ENCODE measurements at places on chromosomes 16 and 17.

DNA sequence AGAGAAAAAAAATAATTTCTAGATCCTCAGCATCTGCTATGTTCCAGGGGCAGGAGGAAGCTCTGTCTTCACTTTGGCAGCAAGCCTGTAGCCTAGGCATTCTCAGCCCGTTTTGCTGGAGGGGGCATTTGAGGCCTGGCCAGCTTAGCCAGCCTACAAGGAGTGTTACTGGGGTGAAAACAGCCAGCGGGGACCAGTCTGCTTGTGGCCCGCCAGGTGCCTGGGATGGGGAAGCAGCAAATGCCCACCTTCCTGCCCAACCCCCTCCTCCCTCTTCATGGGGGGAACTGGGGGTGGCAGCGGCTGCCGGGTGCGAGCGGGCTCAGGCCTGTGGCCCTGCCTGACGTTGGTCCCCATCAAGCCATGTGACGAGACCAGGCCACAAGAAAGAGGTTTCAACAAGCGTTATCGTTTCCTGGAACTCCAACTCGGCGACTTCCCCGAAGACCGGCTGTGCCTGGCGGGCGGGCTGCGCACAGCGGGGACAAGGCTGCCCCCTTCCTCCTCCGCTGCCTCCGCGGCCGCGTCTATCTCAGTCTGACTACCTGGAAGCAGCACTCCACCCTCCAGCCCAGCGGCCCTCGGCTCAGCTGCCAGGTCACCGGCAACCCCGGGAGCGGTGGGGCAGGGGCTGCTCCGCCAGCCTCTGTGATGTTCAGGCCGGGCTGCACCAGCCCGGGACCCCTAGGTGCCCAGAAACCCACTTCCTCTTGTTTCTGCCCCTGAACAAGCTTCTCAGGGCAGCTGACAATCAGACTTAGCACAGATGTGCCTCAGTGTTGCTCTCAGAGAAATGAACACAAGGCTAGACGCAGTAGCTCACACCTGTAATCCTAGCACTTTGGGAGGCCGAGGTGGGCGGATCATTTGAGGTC, 22.9 kb downstream of the SOCS1 start:
- no peak for DNase-seq

GRCh38 chr16:53865494-53865863, 161.5 kb downstream of the FTO start:
- no peak for DNase-seq

DNA sequence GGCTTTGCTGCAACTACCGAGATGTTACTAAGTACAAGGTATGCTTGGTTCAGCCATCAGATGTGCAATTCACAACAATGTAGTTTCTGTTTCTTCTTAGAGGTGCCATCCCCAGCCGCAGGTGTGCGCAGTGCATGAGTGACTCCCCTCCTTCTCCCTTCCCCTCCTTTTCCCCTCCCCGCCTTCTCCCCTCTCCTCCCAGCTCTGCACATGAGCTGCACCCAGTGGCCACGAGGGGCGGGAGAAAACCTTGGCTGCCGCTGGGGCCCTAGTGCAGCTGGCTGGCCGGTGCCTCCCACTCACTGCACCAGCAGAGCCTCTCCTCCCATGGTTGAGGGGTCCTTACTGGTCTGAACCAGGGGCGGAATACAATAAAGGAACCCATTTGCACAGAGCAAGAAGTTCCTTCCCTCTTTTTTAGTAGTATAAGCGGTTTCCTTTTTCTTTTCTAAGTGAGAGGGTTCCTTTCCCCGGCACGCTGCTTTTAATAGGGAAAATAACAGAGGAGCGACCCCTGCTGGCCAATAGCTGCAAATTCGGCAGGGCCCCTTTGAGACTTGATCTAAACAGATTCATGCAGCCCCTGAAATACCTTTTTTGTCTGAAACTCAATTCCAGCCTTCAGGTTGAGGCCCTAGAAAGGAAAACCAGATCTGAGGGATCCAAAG, 7.8 kb upstream of the CCL15 start:
- peak; percentile 17 for DNase-seq

DNA sequence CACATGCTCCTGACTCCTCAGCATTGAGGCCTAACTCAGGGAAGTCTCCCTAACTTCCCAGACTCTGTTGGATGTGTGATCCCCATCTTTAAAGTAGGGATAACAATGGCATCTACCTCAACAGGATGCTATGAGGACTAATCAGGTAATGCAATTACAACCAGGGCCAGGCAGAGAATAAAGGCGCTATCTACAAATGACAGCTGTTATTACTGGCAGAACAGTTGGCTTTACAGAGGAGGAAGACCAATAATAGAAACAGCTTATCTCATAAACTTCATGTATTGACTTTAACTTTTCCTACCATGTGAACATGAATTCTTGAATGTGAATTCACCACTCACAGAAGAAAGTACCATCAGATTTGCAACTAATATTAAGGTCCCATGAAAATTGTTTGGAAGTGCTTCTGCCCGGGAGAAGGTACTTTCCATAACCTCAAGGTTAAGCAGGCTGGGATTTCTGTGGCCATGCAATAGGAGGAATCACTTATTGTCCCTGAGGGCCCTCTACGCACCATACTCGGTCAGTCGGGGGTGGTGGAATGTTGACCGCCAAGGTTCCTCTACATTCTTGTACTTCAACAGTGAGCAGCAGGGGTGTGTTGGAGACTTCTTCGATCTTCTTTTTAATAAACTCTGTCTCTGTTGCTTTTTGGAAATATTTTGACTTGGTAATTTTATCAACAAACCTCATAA, 22.6 kb upstream of the ERN1 start:
- DNase-seq = no peak

- no peak for DNase-seq
Measured at GRCh38 chr17:37657202-37657601, 14.0 kb upstream of the DDX52 start.

DNA sequence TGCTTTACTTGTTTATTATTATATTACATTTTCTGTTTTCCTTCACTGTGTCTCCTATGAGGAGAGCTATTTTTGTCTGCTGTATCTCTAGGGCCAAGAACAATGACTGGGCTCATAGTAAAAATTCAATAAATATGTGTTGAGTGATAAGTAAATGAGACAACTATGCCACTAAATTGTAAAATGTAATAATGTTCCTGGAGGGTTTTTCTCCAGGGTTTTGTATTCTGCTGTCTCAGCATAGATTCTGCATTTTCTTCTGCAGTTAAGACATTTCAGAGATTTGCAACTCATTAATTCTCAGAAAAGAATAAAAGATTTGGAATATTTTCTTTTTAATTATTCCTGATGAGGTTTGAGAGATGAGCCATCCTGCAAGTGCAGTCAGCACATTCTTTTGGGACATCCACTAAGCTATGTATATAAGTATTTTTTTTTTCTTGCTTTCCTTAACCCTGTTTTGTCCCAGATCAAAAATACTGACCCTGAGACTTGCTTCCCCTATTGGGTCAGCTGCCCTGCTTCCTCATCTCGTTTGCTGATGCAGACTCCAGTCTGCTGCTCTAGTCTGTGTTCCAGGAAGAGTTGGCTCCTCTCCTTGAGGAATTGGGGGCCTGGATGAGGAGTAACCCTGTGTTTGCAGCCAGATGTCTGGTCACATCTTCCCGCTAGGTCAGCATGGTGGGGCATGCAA, 122.9 kb downstream of the ABCA8 start:
- no peak for DNase-seq

DNA sequence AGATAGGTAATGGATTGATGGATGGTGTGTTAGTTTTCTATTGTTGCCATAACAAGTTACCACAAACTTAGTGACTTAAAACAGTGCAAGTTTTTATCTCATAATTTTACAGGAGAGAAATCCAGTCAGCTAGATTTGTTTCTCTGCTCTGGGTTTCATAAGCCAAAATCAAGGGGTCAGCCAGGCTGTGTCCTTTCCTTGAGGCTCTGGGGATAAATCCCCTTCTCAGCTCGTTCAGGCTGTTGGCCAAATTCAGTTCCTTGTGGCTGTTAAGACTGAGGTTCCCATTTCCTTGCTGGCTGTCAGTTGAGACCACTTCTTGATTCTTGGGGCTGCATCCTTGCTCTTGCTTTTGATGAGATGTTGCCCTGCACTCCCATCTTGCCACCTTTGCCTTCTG, 204.9 kb upstream of the CDH13 start:
- no peak for DNase-seq

- no peak for DNase-seq
Measured at GRCh38 chr17:30947796-30948195, 23.0 kb upstream of the RNF135 start.

DNA sequence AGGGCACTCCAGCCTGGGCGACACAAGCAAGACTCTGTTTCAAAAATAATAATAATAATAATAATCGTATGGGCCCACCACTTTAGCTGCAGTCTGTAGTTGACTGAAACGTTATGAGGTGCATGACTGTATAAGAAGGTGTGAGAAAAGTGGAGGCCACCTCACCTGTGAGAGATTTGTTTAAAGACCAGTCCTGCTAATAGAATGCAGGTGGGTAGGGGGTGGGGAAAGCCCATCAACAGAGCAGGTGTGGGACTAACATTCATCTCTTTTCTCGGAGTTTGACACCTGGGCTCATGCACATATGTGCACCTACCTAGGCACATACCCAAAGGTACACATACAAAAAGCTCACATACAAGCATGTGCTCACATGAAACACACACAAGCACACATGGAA, 68.0 kb upstream of the TOB1 start:
- DNase-seq = no peak

- DNase-seq = no peak
Measured at GRCh38 chr16:80104401-80104800, 436.4 kb upstream of the DYNLRB2 start.

GRCh38 chr16:85335584-85336491, 223.6 kb upstream of the CIBAR2 start:
- DNase-seq = no peak

GRCh38 chr16:82317411-82318167, 147.6 kb upstream of the MPHOSPH6 start:
- no peak for DNase-seq

DNA sequence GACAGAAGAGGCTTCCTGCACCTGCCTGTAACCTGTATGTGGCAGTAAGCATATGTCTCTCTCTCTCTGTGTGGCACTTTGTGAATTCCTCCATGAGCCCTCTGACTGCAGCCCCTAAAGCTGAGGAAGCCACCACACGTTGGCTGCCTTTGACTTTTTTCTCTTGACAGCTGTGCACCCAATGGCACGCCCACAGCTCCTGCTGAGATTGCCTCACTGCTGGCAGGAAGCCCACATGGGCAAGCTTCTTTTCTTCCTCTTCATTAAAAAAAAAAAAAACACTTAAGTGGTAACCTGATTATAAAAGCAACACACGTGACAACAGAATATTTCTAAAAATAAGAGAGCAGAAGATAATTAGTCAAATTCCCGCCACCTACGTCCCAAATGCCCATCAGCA, 34.0 kb upstream of the PIRT start:
- DNase-seq = no peak

DNA sequence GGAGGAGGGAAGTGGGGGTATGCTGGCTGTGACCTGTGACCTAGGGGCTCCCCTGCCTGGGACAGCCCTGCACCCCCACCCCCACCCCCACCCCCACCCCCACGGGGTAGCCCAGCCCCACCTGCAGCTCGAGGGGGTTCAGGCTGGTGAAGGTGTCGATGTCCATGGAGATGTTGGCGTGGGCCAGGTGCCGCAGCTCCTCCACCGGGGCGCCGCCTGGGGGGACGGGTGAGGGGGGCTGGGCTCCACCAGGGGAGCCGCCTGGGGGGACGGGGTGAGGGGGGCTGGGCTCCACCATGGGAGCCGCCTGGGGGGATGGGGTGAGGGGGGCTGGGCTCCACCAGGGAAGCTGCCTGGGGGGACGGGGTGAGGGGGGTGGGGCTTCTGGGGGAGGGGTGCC, 9.9 kb downstream of the MSLN start:
- no peak for DNase-seq

DNA sequence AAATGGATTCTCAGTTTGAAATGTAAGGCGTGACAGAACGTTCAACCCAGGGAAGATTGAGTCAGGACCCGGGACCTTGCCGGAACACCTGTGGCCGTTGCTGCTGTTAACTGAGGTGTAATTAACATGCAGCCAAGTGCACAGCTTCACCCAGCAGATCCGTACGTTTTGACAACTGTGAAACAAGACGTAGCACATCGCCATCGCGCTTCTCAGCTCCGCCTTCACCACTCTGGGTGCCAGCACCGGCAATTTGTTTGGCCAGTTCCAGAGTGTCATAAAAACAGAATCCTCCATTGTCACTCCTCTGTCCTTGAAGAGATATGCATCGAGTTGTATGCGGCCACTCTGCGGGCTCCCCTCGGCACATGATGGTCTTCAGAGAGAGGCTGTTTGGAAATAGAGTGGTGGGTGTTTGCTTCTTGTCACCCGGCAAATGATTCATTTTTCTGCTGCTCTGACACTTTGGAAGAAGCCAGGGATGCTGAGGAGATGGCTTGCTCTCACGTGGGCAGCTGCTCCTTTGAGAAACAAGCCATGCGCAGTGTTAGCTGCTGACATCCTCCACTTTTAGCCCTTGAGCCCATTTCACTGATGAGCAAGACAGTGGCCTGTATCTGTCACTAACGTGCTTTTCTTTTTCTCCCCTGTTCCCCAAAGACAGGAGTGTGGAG, 22.6 kb downstream of the NAA60 start:
- no peak for DNase-seq

GRCh38 chr17:68676856-68677255, 75.7 kb upstream of the FAM20A start:
- no peak for DNase-seq

DNA sequence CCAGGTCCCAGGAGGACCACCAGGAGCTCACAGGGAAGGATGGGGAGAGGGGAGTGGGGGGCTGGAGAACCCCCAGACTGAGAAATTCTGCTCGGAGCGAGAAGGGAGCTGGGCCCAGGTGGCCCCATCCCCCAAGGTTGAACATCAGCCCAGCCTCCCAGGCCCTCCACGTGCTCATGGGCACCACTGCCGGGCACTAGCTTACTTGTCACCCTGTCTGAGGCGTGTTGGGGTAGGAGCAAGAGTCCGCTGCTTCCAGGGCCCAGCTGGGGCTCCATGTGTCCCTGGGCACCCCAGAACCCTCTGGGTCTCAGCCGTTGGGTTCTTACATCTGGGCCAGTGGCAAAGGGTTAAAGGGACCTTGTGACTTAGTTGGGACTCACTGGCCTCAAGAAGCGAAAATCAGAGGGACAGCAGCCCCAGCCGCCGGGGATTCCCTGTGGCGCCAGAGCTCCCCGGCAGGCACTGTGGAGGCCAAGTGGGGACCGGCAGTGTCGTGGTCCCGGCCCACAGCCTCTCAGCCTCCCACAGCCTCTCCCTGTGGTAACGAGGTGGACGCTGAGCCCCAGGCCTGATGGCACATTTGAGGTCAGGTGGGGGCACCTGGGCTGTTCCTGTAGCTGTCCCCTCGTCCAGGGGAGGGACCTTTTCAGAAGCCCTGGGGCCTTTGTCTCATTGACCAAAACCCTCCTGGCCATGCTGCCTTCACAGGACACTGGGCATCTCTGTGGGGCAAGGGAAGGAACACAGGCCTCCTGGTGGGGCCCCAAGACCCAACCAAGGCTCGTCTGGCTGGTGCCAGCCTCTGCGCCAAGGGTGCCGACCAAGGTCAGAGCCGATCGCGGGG, 33.7 kb upstream of the CDH15 start:
- no peak for DNase-seq

- DNase-seq = peak; percentile 26
Measured at GRCh38 chr17:4199818-4200402, 56.9 kb downstream of the CYB5D2 start.

DNA sequence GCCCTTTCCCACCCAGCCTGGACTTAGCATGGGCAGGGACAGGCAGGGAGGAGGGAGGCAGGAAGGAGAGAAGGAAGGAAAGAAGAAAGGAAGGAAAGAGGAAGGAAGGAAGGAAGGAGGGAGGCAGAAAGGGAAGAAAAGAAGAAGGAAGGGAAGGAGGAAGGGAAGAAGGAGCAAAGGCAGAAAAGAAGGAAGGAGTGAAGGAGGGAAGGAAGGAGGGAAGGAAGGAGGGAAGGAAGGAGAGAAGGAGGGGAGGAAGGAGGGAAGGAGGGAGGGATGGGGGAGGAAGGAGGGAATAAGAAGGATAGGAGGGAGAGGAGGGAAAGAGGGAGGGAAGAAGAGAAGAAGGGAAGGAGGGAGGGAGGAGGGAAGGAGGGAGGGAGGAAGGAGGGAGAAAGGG, 110.4 kb downstream of the SALL1 start:
- DNase-seq = no peak

All from BE2C (cell line).